Right forelimb (tissue), 1 donor: ENCODE measurements at places on chromosomes 6 and 20.

- no peak for DNase-seq
Measured at GRCh38 chr6:167840526-167841179, 13.9 kb downstream of the AFDN start.

DNA sequence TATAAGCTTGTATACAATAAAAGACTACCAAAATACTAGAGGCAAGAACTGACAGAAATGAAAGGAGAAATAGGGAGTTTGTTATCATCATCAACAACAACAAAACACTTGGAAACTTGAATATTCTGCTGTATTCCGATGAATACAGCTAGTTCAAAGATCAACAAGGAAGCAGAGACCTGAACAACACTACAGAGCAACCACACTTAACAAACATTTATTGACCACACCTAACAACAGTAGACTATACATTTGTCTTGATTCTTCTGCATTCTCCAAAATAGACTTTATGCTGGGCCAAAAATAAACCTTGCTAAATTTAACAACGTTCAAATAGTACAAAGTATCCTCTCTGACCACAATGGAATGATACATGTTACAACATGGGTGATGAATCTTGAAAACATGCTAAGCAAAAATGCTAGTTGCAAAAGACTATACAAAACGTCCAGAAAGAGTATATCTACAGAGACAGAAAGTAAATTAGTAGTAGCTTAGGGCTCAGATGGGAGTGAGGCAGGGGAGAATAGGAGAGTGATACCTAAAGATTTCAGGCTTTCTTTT lies 39.1 kb upstream of the PAK5 start:
- DNase-seq, result no peak

DNA sequence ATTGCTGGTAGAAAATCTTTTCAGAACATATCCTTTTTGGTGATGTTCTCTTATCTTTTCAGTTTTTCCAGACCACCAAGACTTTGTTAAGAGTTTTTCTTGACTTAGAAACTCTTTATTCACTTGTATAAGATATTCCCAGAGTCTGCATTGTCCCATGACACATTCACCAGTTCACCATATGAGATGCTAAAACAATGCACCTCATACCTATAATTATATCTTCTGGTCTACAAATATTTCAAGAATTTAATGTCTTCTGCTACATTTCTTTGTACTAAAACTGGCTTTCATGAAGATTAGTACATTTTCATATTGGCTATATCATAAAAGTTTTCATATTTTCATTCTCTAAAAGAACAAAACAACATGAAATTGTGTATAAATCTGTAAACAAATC lies 111.3 kb downstream of the ADGRG6 start:
- no peak for DNase-seq

- peak; percentile 73 for DNase-seq
Measured at GRCh38 chr20:19211661-19212468, 577 bp upstream of the SLC24A3 start.

DNA sequence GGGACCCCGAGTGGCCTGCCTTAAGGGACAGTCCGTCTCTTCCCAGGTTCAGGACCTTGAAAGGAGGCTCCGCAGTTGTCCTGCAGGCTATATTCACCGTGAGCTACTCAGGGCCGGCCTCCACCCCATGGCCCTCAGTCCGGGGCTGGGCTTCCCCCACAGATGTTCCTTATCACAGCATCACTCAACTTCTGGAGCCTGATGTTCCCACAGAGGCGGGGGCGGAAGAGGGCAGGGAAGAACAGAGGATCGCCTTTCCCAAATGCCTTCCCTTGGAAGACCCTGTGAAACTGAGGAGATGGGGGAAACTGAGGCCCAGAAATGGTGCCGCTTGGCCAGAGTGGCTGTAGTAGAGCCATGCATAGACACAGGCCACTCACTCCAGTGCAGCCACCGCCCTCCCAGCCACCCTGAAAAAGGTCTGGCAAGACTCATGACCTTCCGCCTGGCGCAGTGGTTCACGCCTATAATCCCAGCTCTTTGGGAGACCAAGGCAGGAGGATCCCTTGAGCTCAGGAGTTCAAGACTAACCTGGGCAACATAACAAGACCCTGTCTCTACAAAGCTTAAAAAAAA lies 4.3 kb upstream of the COX4I2 start:
- no peak for DNase-seq
